Activated T-cell treated with anti-CD3 and anti-CD28 coated beads for 1 hour (primary cell): ENCODE measurements at places on chromosomes 4 and X.

GRCh38 chr4:148800336-148800885 lies 358.2 kb upstream of the NR3C2 start:
- no peak for DNase-seq

GRCh38 chr4:39227906-39228305 lies 45.6 kb downstream of the WDR19 start:
- DNase-seq = no peak

DNA sequence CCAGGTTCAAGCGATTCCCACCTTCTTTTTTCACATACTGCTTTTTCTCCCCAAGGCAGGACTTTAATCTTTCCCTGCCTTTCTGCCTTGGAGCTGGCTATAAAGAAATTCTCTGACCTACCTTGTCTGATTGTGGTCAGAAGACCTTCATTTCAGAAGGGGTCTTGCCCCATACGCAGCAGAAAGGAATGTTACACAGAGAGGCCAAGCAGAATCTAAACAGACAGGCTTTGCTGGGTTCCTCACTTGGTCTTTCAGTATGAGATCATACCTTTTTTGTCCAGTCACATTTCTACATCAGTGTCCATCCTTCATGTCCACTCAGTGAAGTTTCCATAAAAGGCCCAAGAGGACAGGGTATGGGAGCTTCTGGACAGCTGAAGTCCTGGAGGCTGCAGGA lies 108.3 kb upstream of the RBPJ start:
- no peak for DNase-seq

- DNase-seq = no peak
These were observed 27.2 kb upstream of the GPR34 start for GRCh38 chrX:41661366-41662095.

DNA sequence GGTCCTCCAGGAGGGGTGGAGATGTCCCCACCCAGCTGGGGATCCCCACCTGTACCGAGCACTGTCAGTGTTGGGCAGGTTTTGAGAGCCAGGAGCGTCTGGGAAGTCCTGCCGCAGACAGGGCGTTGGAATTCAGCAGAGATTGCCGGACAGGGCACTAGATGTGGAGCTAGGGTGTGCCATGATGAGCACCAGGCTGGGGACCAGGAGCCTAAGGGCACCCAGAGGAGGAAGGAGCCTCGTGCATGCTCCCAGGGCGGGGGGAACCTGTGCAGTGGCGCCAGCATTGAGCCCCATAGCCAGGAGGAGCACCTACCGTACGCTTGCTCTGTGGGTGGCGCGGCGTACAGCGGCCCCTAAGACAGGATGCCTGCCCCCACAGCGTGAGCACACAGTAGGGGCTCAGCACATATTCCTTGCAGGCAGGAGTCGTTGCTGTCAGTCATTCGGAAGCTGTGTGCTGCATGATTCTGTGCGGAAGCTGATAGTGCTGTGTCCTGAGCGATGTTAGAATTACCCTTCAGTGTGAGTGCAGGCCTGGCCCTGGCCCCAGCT lies 18.8 kb upstream of the TADA2B start:
- DNase-seq = no peak

DNA sequence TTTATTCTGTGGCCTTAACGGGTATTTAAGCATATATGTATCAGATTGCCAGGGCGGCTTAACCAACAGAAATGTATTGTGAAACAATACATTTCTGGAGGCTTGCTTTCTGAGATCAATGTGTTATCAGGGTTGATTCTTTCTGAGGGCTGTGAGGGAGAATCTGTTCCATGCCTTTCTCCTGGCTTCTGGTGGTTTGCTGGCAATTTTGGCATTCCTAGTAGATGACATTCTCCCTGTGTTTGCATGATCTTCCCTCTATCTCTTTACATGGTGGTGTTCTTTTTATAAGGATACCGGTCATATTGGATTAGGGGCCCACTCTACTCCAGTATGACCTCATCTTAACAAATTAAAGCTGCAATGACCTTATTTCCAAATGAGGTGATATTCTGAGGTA lies 16.9 kb upstream of the CEP135 start:
- DNase-seq = no peak

DNA sequence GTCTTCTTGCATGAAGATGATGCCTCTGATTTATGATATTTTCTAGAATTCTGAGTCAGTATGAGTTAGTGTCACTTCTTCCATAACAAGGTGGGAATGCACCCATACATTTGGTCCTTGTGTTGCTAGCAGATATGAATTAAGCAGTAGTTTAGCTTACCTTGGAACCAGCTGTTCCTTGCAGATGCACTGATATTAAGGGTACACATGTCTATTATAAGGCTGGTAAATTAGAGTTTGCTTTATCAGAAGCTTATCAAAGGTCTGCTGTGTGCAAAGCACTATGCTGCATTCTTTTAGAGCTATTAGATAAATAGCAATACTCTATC lies 36.5 kb downstream of the AFF1 start:
- DNase-seq = no peak

- DNase-seq = no peak
These were observed 11.7 kb upstream of the BCOR start for GRCh38 chrX:40109288-40110008.

GRCh38 chrX:23403849-23404248 lies 69.2 kb downstream of the PTCHD1 start:
- no peak for DNase-seq

GRCh38 chr4:118037955-118038354 lies 3.7 kb downstream of the NDST3 start:
- no peak for DNase-seq

DNA sequence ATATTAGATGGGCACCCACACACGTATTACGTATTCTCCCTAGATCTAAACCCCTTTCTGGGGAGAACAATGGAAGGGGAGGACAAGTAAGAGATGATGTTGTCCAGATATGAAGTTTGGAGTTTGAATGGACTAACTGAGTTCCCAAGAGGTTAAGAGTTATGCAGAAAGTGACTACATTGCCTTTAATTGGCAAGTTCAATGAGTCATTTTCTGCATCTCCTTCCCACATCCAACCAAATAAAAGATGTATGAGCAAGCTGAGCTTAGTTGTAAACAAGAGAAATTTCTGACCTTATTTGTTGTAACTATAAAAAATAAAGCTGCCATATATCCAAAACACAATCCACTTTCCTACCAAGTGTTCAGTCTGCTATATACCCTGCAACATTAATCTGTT lies 50.5 kb downstream of the TIGD2 start:
- no peak for DNase-seq

DNA sequence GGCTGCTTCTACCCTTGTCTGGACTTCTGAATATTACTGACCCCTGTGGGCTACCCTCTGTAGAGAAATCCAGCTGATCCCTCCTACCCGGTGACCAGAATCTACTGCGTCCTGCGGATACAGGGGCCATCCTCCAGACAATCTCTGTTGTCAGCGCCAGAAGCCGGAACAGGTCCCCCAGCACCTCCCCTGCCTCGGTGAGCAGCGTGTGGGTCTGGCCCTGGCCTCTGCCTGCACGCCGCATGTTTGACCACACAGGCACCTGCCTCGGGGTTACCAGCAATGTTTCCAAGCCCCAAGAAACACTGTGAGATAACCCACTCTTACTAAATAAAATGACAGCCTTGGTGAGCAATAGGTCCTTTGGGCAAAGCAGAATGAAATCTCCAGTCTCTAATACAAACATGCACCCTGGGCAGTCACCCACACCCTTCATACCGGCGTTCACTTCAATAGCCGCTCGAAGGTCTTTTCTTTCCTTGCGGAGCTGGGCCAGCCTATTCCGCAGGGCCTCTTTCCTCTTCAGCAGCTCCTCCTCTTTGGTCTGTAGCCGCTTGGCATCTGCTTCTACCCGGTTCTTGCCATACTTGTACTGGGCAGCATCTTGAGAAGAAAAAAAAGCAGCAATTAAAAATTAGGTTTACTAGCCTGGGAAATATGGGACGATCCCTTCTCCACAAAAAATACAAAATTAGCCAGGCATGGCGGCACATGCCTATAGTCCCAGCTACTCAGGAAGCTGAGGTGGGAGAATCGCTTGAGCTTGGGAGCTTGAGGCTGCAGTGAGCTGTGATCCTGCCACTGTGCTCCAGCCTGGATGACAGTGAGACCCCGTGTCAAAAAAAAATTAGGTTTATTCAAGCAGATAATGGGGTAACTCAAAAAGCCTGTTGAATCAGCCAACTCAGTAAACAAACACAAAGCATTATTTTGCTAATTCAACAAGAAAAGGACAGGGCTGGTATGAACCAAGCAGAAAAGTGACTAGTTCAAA lies 165.1 kb downstream of the AFAP1 start:
- no peak for DNase-seq

DNA sequence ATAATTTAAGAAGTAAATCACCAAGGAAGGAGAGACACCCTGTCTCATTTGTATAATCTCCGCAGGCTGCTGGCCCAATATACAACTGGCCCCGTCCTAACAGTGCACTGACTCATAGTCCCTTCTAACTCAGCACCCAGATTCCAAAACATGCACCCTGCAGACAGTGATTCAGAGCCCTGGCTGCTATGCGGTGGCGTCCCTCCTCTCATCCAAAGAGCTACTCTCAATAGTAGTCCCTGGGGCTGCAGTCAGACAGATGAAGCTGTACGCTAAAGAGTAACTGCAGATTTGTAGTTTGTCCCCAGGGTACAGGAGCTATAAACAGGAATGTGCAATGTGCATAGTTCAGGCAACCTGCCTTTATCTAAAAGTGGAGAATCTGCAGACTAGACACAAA lies 23.0 kb downstream of the GABRA3 start:
- no peak for DNase-seq

DNA sequence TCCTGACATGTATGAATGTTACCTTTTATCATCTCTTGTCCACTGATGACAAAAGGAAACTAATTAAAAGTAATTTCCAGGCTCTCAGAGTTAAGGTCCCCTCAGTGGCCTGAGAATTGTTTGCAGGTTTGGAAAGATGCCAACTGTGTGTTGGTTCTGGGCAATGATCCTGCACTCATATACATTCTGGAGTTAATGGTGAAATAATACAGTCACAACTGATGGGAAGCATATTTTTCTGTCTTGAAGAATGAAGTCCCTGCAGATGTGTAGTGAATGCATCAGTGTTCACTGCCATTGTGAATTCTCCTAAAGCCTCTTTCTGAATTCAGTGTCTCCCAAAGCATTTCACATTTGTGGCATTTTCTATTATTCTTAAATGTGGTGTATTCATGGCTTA lies 238.1 kb upstream of the PPP1R2C start:
- no peak for DNase-seq

GRCh38 chr4:14719053-14719452 lies 283.2 kb upstream of the CPEB2 start:
- DNase-seq = no peak

DNA sequence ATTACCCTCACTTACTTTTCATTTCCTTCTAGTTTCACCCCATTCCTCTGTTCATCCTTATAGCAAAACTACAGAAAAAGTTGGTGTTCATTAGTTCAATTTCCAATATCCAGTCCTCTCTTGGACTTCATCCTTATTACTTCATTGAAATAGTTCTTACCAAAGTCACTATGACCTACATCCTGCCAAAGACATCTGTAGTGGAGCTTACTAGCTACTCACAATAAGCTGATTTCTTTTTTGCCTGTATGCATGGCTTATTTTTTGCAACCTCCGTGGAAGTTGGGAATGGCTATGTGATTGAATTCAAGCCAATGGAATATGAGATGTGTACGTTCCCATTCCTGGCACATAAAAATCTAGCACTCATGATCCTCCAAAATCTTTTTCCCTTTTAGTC lies 4.6 kb upstream of the CDKL2 start:
- no peak for DNase-seq

GRCh38 chrX:49157194-49157593 lies 5.4 kb upstream of the MAGIX start:
- DNase-seq = no peak

DNA sequence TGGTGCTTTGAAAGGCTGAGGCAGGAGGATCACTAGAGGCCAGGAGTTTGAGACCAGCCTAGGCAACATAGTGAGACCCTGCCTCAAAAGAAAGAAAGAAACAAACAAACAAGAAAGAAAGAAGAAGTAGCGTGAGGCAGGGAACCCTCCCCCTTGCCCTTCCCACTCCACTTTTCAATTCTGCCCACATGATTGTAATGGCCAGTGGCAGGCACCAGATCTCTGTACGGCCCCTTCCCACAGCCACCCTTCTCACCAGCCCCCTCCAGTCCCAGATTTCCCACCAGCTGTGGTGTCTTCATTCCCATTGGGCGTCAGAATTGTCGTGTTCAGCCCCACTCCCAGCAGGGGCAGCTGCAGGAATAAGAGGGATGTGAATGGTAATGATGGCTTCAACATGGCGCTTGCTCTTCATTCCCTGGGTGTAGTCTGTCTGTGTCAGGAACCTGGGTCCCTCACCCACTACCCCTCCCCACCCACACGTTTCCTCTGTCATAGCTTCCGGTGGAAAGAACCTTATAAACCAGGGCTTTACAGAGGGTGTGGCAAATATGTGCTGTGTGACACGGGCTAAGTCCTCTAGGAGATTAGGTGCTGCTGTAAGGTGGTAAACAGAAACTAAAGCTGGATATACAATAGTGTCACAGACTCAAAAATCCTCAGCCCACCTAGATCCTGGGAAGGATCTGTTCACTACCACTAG lies at the start of gene IL2RG:
Gene IL2RG (minus strand): TSS at position 437 of the 703 bp plus-strand sequence. CDS start 38 bp downstream, at position 399.
- peak; percentile 56 for DNase-seq

- no peak for DNase-seq
These were observed 107.0 kb downstream of the DDIT4L start for GRCh38 chr4:100083289-100083688.

- DNase-seq = no peak
These were observed 26.9 kb upstream of the ARMCX2 start for GRCh38 chrX:101686574-101686973.

DNA sequence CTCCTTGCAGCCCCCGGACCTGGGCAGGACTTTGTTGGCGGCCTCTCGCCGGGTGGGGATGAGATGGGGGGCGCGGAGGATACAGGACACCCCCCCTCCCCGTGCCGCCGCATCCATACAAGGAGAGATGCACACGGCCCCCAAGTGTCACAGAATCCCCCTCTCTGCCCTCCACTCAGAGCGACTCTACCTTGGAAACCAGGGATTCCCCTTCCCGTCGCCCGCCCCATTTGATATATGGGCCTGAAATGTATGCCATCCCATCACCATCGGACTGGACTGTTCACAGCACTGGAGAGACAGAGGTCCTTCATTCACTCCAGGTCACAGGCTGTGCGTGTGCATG lies 426 bp downstream of the PORCN start:
- DNase-seq = no peak

GRCh38 chr4:60724623-60725022 lies 475.5 kb upstream of the ADGRL3 start:
- no peak for DNase-seq

DNA sequence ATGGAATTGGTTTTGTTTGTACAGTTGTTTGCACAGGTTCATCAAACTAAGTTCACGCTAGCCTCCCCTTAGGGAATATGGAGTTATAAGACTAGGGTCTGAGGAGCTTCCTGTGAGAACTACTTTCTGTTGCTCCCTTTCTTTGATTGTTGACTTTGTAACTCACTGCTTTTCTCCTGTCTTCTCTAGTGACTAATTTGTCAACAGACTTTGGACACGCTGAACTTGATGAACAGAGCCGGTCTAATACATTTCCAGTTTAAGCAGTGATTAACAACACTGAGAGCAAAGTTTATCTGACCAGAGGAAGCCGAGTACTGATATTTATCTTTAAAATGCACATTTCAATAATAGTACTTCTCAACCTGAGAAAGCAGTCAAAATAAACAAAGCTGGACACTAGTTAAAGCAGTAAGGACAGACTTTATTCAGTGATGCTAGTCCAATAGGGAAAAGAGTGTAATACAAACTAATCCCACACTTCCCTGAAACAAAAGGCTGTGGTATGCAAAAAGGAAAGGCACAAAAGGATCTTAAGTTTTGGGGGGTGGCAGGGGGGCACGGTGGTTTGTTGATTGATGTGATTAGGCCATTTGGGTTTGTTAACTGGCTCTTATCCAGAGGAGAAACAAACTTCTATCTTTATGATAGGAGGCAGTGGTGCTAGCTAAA lies 2.7 kb upstream of the NUDT9 start:
- no peak for DNase-seq
